SJSA1 (cell line): ENCODE measurements at places on chromosomes 11 and 22. TPM values are rescaled to one million over a fixed set of nuclear protein-coding genes. Genes with fewer than 3 reads are reported as not detected.
A peak's percentile ranks its signal among the peaks of the same experiment; 100 is the strongest.

DNA sequence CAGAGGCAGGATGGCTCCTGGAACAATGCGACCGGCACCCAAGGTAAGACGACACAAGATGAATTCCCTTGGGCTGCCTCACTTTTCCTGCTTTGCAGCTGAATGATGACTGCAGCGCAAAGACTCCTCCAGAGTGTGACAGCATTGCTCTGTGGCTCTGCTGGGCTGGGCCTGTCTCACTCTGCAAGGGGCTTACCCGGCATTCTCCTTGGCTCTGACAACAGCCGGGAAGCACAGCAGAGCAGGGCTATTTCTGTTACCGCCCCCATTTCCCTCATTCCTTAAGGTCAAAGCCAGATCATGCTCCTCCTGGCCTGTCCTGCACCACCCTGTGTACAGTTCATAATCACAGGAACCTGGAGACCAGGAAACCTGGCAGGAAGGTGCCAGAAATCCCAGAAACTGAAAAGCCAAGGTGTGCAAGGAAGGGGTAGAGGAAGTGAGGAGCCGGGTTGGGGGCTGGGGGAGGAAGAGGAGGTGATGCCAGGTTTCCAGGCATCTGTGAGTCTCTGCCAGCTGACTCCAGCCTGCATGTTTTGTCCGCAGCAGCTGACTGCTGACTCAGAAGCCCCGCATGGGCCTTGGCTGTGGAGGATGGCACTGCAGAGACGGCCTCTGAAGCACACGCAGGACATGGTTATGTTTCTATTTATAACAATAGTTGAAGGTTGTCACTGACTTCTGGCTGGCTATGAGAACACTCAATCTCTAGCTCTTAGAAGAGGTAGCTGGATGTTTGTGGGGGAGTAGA, 113.6 kb downstream of the MICAL3 start:
- H3K4me1 ChIP-seq: peaks cover 24% of the 10 kb centered on the region
- H3K27ac ChIP-seq: no peak overlapping the region
- peaks cover 12% of the 10 kb centered on the region for H3K36me3 ChIP-seq
- H3K4me3 ChIP-seq: no peak overlapping the region
- H3K27me3 ChIP-seq: no peaks in the 10 kb centered on the region
- peak; percentile 60 for DNase-seq

GRCh38 chr22:19097518-19097917, 24.7 kb downstream of the DGCR2 start:
- DNase-seq: no peak
- no peaks in the 10 kb centered on the region for H3K27me3 ChIP-seq
- no peak overlapping the region for H3K27ac ChIP-seq

- H3K36me3 ChIP-seq: no peaks in the 10 kb centered on the region
- no peaks in the 10 kb centered on the region for H3K4me1 ChIP-seq
- H3K27ac ChIP-seq: no peak overlapping the region
- no peak overlapping the region for H3K4me3 ChIP-seq
These were observed 135.7 kb downstream of the EHF start for GRCh38 chr11:34756591-34756990.

- no peak overlapping the region for H3K4me3 ChIP-seq
- peaks cover 3% of the 10 kb centered on the region; the same call in 1 of the 2 replicates for H3K36me3 ChIP-seq
- no peaks in the 10 kb centered on the region for H3K4me1 ChIP-seq
- H3K27me3 ChIP-seq: no peaks in the 10 kb centered on the region
- no peak overlapping the region for H3K27ac ChIP-seq
These were observed 80.1 kb upstream of the BIRC3 start for GRCh38 chr11:102237096-102237735.

Gene MAFF
- total RNA-seq: 45.7 and 52.1 TPM in 2 replicates

Gene MUC5AC
- total RNA-seq: 0.03 TPM in 1 of 2 replicates, not detected in the other

Gene GPHA2
- not detected in 2 replicates for total RNA-seq

Gene CCDC87
- 0.34 TPM in 1 of 2 replicates, not detected in the other for total RNA-seq
